ENCODE measurements at places on chromosomes 7 and 10.

- DNase-seq = no peak
These were observed 83.0 kb upstream of the PHYHIPL start for GRCh38 chr10:59093461-59093860.

GRCh38 chr7:2114052-2114451 is 118.7 kb downstream of the MAD1L1 start:
- no peak for DNase-seq

DNA sequence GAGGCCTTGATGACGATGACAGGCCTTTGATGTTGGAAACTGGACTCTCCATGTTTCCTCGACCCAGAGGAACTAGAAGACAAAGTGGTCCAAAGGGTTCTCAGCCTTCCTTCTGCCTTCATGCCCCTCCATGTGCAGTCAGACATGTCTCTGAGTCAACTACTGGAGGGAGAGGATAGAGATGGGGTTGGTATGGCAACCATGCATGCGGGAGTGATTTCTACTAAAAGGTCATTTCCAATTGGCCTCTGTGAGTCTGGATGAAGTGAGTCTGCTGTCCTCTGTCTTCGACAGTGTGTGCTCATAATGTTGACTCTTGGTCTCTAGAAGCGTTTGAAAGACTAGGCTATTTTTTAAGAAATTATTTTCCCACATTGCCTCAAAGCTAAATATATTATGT is 29.2 kb downstream of the STK17A start:
- DNase-seq = no peak

GRCh38 chr7:95476904-95477594 is 8.7 kb upstream of the ASB4 start:
- peak; percentile 25 for DNase-seq

- DNase-seq = no peak
These were observed 1590.5 kb upstream of the LRRTM3 start for GRCh38 chr10:65335311-65335710.

GRCh38 chr10:57362811-57363210 is 904.9 kb downstream of the IPMK start:
- DNase-seq = no peak

DNA sequence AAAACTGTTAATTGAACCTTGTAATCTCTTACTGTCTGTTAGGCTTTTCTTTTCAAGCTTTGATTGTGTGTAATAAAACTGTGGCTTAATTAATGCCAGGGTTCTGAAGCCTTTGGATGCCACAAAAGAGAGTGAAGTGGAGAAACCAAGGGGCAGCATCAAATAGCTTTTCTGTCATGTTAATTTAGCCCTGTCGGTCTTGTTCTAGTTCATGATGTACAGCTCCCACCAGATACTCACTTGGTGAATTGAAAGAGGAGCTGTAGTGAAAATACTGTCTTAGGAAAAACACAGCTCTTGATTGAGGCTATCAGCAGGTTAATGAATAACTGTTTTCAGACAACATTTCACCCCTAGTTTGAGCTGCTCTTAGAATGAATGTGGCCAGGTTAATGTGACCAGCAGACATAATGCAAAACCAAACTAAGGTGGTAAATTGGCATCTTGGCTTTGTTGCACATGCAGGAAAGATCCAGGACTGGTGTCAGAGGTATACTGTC is 94.2 kb downstream of the POLL start:
- DNase-seq = no peak
